ENCODE measurements at places on chromosomes 12 and 14.

DNA sequence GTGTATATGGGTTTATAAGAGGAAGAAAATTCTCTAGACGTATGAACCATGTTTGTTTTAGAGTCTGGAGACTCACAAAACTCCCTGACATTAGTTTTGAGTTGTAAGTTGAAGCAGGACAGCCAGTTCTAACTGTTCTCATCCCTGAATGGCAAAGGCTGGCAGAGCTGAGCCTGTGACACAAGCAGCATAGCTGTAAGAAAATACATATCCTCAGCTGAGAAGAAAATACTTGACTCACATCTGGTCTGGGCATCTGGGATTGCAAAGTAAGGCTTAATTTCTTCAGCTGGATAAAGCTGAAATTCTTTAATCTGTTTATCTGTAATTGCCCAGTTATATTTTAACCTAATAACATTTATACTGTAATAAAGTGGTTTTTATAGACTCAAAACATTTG is 156.3 kb downstream of the PELI2 start:
- no peak for DNase-seq

- no peak for DNase-seq
These were observed 12.1 kb downstream of the NCKAP1L start for GRCh38 chr12:54509617-54510016.

GRCh38 chr14:100076606-100077005 is 11.4 kb downstream of the EVL start:
- no peak for DNase-seq

GRCh38 chr12:4449851-4450221 is 4.2 kb upstream of the FGF6 start:
- DNase-seq = no peak

GRCh38 chr12:131095826-131096680 is 142.3 kb downstream of the ADGRD1 start:
- no peak for DNase-seq

- DNase-seq = peak; percentile 23
These were observed 102.0 kb downstream of the EGLN3 start for GRCh38 chr14:33848706-33849454.

DNA sequence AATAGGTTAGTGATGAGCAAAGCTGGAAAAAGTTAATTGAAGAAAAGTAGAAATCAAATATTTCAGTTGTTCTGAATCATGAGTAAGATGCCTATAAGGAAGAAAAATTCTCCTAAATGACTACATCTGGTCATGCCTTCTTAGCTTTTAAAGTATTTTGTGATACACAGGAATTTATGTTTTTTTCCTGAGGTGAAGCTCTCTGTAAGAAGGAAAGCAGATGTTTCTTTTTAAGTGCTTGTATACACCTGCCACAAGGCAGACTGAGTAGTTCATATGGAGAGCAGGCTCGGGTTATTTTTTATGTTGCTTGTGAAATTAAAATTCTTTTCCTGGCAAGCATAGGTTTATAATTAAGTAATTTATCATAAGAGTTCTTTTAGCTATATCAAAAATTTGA is 275.2 kb downstream of the RAD51B start:
- DNase-seq = no peak

- DNase-seq = no peak
These were observed 37.6 kb upstream of the CLIP1 start for GRCh38 chr12:122460061-122460460.

DNA sequence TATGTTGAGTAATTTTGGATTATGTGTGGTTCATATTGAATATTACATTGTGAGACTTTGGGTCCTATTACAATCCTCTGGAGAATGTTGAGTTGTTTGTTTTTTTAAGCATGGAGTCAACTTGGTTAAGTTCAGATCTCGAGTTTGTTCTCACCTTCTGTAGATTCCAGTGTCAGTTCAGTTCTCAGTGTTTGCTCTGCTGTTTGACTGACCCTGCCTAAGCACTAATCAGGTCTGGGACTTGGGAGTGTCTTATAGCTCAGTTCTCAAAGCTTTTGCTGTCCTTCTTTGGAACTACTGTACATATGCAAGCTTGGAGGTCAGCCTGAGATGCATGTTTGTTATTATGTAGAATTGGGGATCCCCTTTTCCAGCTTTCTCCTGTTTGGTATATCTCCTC is 63.1 kb downstream of the DIP2B start:
- DNase-seq = no peak

DNA sequence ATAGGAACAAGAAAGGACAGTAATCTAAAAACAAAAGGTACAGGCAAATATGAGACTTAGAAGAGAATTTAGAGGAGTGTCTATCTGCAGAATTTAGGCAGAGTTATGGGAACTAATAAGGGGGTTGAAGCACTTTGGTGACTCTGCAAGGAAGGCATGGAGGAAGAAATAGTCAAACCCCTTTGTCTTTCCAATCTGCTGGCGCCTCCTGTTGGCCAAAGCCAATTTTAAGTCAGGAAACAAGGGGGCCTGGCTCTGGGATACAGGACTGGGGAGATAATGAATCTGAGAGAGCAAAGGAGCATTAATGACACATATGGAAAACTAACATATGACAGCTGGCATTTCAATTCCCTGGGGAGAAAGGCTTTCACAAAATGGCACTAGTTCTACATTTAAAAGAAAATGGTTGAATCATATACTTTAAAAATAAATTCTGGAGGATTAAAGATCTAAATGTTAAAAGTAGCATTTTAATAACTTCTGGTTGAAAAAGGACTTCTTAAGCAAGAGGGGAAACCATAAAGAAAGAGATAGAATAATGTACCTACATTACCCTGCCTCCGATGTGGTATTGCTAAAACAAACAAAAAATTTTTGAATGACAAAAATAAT is 48.5 kb upstream of the CSRP2 start:
- no peak for DNase-seq

- DNase-seq = no peak
These were observed 37.5 kb upstream of the CORO1C start for GRCh38 chr12:108768591-108769500.

GRCh38 chr14:94819531-94819930 is 49.6 kb upstream of the GSC start:
- DNase-seq = no peak

DNA sequence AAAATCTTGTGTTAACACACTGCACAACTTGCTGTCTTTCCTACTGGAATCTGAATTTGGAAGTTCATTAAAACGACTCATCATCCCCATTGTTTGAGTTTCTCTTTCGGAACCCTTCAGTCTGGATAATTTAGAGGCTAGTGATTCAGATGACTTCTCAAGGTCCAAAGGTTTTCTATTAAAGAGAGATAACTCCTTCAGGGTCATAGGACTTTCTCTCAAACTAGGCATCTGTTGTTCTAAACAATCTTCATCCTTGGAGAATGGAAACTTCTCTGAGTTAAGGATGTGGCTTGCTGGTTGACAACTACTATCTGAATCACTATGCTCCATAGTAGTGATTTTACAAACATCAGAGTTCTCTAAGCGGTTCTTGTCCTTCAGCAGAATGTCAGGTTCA is 4.4 kb downstream of the MLH3 start:
- no peak for DNase-seq

GRCh38 chr12:7749442-7749841 is 2.3 kb upstream of the CLEC4C start:
- no peak for DNase-seq

- DNase-seq = no peak
These were observed 57.6 kb upstream of the STRN3 start for GRCh38 chr14:31083781-31084180.

All from NCI-H510A (cell line).